Activated gamma-delta T cell treated with Interleukin-2 at 50 U/mL for 16 hours (primary cell): ENCODE measurements at places on chromosomes 7 and 10.

DNA sequence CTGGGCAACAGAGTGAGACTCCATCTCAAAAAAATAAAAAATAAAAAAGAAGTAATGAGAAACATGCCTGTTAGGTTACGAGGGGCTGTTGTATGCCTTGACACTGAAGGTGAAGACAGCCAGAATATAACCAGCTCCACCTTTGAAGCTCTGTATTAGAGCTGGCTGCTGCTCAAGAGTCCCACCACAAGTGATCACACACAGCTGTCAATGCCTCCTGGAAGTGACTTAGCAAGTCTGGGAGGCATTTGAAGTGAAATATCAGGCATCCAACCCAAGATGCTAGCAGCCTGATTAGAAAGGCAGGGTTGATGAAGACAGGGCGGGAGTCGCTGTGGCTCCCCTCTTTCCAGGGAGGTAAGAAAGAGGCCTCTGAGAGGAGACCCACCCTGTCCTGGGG is 34.1 kb upstream of the INPP5F start:
- DNase-seq, result no peak

GRCh38 chr10:68897336-68897741 is 3.8 kb upstream of the DDX50 start:
- peak; percentile 17 for DNase-seq

- DNase-seq, result no peak
Measured at GRCh38 chr10:48523820-48524758, 80.8 kb downstream of the ARHGAP22 start.

GRCh38 chr10:4649886-4650508 is 176.0 kb upstream of the AKR1E2 start:
- DNase-seq, result no peak

DNA sequence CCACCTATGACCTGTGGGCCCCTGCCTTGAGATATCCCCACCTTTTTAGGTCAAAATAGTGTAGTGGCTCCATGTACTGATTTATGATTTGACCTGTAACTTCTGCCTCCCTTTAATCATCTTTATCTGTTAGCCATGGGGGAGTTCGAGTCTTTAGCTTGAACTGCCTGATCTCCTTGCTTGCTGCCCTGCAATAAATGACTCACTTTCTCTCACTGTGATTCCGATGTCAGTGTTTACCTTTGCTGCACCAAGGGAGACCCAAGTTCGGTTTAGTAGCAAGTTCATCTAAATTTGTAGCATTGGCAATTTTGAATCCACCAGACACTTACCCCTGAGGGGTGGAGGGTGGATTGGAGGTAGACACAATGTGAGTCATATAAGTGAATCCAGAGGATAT is 814.6 kb upstream of the AUTS2 start:
- no peak for DNase-seq

DNA sequence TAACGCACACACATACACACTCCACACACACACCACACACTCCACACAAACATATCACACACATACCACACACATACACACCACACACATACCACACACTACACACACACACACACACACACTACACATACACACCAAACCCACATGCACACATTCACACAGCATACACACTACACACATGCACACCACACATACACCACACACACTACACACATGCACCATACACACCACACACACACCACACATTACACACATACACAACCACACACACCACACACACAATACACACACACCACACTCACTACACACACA is 66.3 kb downstream of the MKI67 start:
- no peak for DNase-seq

DNA sequence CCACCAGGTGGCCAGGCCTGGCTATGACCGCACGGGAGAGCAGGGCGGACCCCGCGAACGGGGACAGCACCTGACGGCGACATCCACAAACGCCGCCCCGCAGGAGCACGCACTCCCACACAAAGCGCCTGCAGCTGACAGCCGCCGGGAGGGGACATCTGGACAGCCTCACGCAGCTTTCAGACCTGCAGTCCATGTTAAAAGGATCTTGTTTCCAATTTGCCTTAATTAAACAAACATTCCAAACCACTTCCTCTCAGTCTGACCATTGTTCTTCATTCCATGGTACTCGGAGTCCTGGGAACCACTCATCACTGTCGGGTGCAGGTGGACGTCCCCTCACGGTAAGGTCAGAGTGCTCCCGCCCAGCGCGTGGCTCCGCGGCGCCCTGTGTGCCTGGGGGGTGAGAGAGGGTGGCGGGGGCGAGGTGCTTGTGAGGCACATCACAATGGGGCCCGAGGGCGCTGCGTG is 5.9 kb upstream of the GPER1 start:
- no peak for DNase-seq

DNA sequence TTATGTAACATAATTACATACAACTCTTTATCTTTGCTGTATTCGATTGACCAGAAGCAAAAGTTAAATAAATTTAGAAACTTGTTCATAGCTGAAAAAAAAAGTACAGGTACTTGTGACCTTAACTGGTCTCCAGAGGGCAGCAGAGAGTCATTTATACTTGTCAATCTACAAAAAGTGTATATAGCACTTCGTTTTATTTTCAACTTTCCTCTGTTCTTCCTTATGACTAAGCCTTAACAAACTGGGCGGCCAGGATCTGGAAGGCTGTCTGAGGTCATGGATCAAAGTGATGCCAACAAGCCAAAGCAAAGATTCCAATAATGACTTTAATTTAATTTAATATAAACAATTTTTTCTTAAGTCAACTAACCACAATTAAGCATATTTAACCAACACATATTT is 29.8 kb downstream of the C10orf67 start:
- DNase-seq, result peak; percentile 51

GRCh38 chr10:57864765-57865680 is 402.7 kb downstream of the IPMK start:
- no peak for DNase-seq

- no peak for DNase-seq
Measured at GRCh38 chr7:76352193-76352592, 6.6 kb downstream of the YWHAG start.

GRCh38 chr7:128458956-128459355 is 3.3 kb downstream of the HILPDA start:
- no peak for DNase-seq

- no peak for DNase-seq
Measured at GRCh38 chr10:75512203-75512933, 80.9 kb downstream of the LRMDA start.

- DNase-seq, result no peak
Measured at GRCh38 chr7:150487625-150488024, 27.0 kb upstream of the GIMAP7 start.

- no peak for DNase-seq
Measured at GRCh38 chr10:47145290-47145934, 154.6 kb upstream of the GDF10 start.
